ENCODE measurements at places on chromosomes 11 and 22.

DNA sequence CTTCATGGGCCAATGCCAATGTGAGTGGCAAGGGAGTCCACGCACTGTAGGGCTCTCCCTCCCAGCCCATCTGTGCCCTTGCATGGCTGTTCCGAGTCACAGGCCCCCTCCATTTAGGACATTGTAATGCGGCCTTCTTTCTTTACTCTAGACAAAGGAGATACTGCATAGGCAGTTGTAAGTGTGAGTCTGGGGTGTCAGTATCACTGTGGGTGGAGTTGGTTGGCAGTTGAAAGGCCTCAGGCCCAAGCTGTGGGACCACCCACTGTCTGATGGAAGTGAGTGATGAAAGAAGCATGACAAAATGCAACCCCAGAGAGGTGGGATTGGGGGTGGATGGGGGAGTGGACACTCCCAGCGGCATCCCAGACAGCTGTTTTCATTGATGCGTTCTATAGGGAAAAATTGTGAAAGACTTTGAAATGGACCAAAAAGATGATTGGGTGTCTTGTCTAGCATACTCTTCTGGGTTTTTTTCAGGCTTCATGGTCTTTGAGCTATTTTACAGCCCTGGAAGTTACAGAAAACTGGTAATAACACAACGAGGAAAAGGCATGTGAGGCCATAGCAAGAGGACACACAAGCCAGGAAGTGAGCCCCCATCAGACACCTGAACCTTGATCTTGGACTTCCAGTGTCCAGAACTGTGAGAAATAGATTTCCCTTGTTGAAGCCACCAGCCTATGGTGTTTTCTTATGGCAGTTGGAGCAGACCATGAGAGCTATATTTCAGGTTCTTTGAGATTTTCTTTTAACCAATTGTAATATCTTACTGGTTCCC, 114.6 kb downstream of the NECTIN1 start:
- no peak for DNase-seq

DNA sequence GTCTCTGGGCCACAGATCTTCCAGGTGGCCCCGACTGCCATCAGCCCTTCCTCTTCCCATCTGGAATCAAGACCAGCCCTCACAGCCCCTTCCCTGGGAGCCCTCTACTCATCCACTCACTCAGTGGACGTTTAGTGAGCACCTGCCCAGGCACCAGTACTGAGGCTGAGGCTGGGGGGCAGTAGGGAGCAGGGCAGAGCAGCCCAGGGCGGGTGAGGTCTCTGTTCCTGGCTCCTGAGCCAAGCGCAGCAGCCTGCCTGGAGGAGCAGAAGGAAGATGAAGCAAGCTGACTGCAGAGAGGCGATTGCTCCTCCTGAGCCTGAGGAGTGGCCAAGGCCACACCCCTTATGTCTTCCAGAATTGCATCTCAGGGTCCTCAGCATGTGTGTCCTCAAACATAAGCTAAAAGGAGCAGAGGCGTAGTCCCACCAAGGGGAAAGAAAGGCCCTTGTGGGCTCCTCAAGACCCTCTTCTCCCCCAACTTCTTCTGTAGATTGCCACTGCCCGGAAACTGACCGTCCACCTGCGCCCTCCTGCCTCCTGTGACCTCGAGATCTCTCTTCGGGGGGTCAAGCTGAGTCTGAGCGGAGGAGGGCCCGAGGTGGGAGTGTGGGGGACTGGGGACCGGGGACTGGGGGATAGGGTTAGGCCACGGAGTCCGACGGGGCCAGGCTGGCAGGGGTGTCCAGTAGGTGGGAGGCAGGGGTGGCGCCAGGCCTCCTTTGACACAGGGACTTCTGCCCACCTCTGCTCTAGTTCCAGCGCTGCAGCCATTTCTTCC, 5.8 kb downstream of the MAPK8IP2 start:
- no peak for DNase-seq

DNA sequence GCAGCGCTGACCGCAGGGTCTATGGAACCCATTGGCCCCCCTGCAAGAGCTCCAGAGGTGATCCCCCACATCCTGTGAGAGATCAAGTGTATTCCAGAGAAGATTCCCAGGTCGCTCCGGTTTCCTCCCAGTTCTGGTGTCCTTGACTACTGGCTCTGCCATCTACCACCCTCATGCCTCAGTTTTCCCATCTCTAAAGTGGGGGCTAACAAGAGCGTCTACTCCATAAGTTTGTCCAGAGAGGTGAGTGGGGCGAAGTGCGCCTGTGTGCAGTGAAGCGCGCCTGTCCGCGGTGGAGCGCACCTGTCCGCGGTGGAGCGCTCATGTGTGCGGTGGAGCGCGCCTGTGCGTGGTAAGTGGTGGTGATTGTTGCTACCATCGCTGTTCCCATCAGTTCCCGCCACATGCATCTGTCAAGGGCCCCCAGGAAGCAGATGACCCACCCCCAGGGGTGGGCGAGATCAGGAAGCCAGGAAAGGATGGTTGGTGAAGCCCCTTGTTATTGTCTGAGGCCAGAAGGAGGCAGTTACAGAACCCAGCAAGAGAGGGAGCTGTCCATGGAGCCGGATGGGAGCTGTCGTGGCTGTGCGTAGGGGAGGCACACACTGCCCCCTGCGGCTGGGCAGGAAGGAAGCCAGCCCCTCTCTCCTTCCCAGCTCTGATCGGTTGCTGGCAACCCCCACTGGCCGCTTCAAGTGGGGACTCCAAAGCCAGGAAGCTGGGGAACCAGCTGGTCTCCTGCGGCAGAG, 73.2 kb upstream of the FGF3 start:
- DNase-seq, result no peak

GRCh38 chr11:82303671-82304070, 430.0 kb downstream of the FAM181B start:
- DNase-seq, result no peak

- DNase-seq, result no peak
Observed at GRCh38 chr11:75849894-75850293, 34.9 kb downstream of the UVRAG start.

DNA sequence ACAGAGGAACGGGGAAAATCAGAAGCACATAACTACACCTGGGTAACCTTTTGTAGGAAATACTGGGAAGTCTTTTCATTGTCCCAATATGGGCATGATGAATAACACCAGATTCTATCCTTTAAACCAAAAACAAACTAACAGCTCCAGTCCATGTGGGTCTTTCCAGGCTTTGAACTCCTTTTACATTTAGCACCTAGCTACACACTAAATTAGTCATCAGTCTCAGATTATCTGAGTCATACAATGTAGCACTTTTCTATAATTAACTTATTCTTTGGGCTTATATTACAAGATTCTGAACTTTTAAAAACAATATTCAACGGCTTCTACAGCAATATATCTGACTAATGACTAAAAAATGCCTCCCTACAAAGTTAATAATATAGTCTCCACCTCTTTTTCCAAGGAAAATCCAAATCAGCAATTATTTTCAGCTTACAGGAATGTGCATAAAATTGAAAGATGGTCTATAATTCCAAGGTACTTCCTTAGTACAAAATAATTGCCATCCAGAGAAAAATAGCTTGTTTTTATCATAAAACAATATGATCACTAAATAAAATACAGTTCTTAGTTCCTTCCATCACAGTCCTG, 26.3 kb downstream of the STK33 start:
- no peak for DNase-seq

DNA sequence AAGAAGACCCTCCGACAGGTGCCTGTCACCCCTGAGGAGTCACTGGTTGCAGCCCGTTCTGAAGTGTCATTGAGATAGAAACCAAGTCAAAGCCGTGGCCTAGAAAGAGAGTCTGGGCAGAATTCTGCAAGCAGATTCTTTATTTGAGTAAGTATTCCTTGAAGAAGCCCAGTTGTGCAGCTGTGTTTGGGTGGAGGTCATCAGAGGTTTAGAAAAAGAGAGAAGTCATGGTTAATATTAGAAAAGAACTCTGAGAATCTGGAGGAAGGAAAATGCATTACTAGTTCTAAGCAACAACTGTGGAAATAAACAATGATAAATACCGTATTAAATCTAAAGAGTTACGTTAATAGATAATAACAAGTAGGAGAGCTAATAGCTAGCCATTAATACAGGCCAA, 118.8 kb upstream of the KIRREL3 start:
- DNase-seq, result no peak

GRCh38 chr11:74019860-74020259, 11.0 kb upstream of the UCP3 start:
- peak; percentile 84 for DNase-seq

DNA sequence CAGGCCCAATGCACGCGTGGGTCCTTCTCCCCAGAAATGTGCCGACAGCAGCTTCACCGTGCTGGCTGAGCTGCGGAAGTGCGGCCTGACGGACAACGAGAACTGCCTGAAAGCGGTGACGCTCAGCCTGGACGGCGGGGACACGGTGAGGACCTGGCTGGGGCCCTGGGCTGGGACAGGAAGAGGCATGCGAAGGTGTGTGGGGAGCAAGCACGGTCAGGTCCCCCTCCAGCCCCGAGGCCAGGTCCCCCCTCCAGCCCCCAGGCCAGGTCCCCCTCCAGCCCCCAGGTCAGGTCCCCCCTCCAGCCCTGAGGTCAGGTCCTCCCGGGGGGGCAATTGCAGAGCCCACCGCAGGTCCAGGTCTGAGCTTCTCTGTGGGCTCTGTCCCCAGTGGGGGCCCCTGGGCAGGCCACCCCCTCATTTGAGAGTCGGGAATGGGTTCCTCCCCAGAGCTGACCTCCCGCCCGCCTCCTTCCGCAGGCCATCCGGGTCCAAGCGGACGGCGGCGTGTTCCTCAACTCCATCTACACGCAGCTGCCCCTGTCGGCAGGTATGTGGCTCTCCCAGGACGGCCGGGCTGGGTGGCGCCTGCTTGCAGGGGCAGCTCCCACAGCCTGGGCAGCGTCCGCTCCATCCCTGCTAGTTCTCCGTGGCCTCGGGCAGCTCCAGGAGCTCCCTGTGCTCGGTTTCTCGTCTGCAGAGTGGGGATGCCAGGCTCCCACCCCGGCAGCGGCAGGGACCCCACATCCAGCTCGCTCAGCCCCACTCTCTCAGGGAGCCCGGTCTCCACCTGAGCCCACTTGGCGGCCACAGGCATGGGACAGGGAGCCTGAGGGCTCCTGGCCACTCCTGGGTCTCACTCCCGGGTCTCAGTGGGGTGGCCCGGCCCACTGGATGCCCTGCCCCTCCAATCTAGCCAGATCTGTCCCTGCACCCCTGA, 7.9 kb downstream of the MUC5B start:
- DNase-seq, result no peak

DNA sequence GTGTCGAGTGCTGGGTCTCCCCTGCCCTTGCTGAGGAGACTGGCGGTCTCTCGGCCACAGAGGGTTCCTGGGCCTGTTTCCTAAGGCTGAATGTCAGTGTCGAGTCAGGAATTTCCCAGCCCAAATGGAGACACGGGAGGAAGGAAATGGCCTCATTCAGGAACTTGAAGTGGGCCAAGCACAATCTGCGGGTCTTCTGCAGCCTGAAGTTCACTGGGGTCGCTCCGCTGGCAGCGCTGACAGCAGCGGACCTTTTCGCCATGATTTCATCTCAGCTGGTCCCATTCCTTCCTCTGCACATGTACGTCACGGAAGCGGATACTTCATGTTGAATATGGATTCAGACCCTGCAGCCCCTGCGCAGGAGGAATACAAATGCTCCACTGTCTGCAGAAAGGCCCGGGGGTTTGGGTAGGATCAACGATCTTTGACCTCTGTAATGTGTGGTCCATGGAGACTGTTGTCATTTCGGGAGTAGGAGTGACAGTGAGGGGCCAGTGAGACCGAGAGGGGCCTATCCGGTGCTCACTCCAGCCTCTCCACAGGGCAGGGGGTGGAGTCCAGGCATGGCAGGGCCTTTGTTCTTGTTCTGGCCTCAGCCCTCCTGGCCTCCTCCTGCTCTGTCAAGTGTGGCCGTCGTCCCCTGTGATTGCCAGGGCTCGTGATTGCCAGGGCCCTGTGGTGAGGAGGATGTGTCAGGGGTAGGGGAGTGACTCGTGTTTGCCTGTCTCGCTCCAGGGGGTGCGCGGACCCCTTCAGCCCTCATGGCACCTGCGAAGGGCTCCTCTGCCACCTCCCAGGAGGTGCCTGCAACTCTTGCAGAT, 402.3 kb downstream of the TBC1D22A start:
- no peak for DNase-seq

DNA sequence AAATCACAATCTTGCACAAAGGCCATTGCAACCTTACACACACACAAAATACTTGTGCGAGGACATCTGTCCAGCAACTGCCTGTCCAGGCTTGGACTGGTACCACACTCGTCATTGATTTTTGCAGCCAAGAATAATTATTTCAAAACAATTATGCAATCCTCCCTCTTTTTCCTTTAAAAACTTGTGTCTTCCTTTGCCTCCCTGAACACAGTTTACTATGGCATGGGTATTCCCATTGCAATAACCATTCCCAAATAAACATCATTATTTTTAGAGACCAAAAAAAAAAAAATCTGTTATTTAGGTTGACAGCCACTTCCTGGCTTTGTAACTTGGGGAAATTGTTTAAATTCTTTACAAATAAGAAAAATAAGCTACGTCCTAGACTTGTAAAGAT, 54.0 kb downstream of the C11orf91 start:
- DNase-seq, result no peak

DNA sequence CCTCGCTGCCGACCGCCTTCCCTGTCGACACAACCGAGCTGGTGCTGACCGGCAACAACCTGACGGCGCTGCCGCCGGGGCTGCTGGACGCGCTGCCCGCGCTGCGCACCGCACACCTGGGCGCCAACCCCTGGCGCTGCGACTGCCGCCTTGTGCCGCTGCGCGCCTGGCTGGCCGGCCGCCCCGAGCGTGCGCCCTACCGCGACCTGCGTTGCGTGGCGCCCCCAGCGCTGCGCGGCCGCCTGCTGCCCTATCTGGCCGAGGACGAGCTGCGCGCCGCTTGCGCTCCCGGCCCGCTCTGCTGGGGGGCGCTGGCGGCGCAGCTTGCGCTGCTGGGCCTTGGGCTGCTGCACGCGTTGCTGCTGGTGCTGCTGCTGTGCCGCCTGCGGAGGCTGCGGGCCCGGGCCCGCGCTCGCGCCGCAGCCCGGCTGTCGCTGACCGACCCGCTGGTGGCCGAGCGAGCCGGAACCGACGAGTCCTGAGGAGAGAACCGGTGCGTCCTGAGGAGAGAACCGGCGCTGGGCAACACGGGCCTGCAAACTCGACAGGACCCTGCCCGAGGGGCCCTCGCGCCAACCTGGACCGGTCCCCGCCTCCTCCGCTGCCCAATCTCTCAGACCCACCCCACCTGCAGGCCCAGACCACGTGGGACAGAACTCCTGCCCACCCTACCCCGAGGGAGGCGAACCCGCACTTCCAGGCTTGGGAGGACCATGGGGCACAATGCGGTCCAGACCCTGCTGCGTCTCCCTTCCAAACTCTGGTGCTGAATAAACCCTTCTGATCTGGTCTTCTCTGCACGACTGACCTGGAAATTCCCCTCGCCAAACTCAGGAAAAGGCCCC, 866 bp downstream of the GP1BB start:
- peak; percentile 72 for DNase-seq

GRCh38 chr11:16158426-16158994, 197.8 kb downstream of the SOX6 start:
- DNase-seq, result no peak

DNA sequence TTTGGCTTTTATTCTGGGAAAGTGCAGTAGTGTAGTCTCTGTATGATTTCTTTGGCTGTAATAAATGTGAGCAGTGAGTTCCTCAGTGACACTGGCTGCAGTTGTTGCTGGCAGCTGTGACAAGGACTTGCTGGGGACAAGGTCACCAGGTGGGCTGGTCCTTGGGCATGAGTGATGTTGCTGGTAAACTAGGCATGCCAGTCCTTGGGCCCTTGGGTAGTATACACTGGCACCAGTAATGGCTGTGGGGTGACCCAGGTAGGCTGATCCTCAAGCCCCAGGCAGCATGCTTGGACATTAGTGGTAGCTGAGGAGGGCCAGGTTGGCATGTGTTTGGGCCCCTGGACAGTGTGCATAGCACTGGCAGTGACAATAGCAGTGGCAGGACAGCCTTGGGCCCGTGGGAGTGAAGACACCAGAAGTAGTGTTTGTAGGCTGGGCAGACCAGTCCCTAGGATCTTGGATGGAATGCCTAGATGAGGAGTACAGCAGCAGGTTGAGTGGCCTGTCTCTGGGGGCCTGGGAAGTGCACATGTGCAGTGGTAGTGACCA, 164.3 kb downstream of the GUCY1A2 start:
- no peak for DNase-seq
